ENCODE measurements at places on chromosomes 6 and 20. TPM values are rescaled to one million over a fixed set of nuclear protein-coding genes. Genes with fewer than 3 reads are reported as not detected.

The PRSS16 gene
- 0.18 TPM for total RNA-seq

The LIME1 gene
- 8.9 TPM for total RNA-seq

The GINS1 gene
- 1.5 TPM for total RNA-seq

The WFDC10B gene
- not detected for total RNA-seq

The FABP7 gene
- not detected for total RNA-seq

The GNAS-AS1 gene
- 0.89 TPM for total RNA-seq

The SH3BGRL2 gene
- 7.2 TPM for total RNA-seq

The PTK7 gene
- total RNA-seq = 257 TPM

The WFDC9 gene
- not detected for total RNA-seq

The SIRPD gene
- total RNA-seq = not detected

The OR2B6 gene
- total RNA-seq = not detected

The TSPO2 gene
- not detected for total RNA-seq

The NKAIN4 gene
- not detected for total RNA-seq

The PXDC1 gene
- total RNA-seq = 61.4 TPM

The PLEKHG1 gene
- total RNA-seq = 0.30 TPM

The KCNB1 gene
- total RNA-seq = not detected

The ANKEF1 gene
- total RNA-seq = 3.5 TPM

The ZKSCAN3 gene
- total RNA-seq = 6.2 TPM

The LMBRD1 gene
- total RNA-seq = 30.6 TPM

The BTNL2 gene
- not detected for total RNA-seq

The MLIP gene
- total RNA-seq = not detected

The SRXN1 gene
- total RNA-seq = 57.9 TPM

The MICAL1 gene
- total RNA-seq = 52.6 TPM

The KHDC1L gene
- not detected for total RNA-seq

The CEP57L1 gene
- total RNA-seq = 25.5 TPM

The CCM2L gene
- total RNA-seq = not detected

The BMP2 gene
- 35.0 TPM for total RNA-seq

The TRIM38 gene
- total RNA-seq = 11.6 TPM

The SLA2 gene
- total RNA-seq = not detected

The RAMACL gene
- 0.74 TPM for total RNA-seq

The SLC32A1 gene
- total RNA-seq = not detected

The TULP1 gene
- total RNA-seq = not detected

The PRR18 gene
- total RNA-seq = not detected

Measured in smooth muscle cell of the umbilical artery (primary cell).